ENCODE measurements at places on chromosomes 5 and 9. TPM values are rescaled to one million over a fixed set of nuclear protein-coding genes. Genes with fewer than 3 reads are reported as not detected.

SPOUT1 gene
- 38.1 TPM for total RNA-seq

DNA sequence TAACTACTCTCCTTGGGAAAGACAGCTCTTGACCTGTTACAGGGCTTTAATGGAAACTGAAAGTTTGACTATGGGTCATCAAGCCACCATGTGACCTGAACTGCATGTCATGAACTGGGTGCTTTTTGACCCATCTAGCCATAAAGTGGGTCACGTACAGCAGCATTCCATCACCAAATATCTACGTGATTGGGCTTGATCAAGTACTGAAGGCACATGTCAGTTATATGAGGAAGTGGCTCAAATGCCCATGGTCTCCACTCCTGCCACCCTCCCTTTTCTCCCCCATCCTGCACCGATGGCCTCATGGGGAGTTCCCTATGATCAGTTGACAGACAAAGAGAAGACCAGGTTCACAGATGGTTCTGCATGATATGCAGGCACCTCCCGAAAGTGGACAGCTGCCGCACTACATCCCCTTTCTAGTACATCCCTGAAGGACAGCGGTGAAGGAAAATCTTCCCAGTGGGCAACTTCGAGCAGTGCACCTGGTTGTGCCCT, 7.3 kb upstream of the FCN1 start:
- H3K27ac ChIP-seq, result no peak overlapping the region
- H3K4me1 ChIP-seq, result no peaks in the 10 kb centered on the region
- H3K36me3 ChIP-seq, result no peaks in the 10 kb centered on the region
- peaks cover 28% of the 10 kb centered on the region for H3K27me3 ChIP-seq
- no peak overlapping the region for H3K4me3 ChIP-seq
- DNase-seq, result no peak

GRCh38 chr9:16191691-16192402, 639.0 kb downstream of the CCDC171 start:
- no peaks in the 10 kb centered on the region for H3K27me3 ChIP-seq
- peaks cover 11% of the 10 kb centered on the region for H3K36me3 ChIP-seq
- H3K4me1 ChIP-seq, result peaks cover 28% of the 10 kb centered on the region
- peak; percentile 73 for DNase-seq
- H3K4me3 ChIP-seq, result no peak overlapping the region

CARD6 gene
- total RNA-seq, result 1.5 TPM

GRCh38 chr5:94893412-94894135, 275.1 kb downstream of the SLF1 start:
- H3K4me3 ChIP-seq, result no peak overlapping the region
- DNase-seq, result no peak
- H3K27ac ChIP-seq, result no peak overlapping the region
- H3K4me1 ChIP-seq, result peaks cover 3% of the 10 kb centered on the region

DNA sequence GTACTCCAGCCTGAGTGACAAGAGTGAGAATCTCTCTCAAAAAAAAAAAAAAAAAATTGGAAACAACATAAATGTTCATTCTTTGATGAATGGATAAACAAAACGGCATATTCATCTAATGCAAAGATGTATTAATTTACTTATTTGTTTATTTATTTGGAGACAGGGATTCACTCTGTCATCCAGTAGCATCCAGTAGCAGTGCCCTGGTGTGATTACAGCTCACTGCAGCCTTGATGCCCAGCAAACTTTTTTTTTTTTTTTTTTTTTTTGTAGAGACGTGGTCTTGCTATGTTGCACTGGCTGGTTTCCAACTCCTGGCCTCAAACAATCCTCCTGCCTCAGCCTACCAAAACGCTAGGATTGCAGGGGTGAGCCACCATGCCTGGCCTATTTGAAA, 24.4 kb downstream of the OR2V2 start:
- H3K36me3 ChIP-seq, result no peaks in the 10 kb centered on the region
- peaks cover 32% of the 10 kb centered on the region for H3K4me1 ChIP-seq
- no peak overlapping the region for H3K4me3 ChIP-seq
- DNase-seq, result no peak

DNA sequence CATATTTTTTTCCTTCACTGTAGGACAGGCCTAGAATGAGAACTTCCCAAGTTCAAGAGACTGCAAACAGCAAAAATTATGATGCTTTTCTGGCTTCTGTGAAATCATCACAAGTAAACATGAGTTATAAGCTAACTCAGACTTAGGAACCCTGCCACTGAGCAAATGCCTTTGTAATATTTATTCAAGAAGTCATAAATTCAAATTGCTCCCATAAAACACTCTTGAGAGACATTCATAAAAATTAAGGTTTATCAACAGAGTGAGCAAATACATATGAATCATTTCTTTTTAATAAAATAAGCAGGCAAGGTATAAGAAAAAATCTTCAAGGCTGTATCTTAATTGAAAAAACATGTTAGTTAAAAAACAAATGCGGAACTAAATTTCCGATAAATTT, 124.2 kb downstream of the GNA14 start:
- H3K27ac ChIP-seq, result peak overlapping the region; percentile 84
- H3K27me3 ChIP-seq, result no peaks in the 10 kb centered on the region
- DNase-seq, result no peak
- H3K4me1 ChIP-seq, result peaks cover 17% of the 10 kb centered on the region

- H3K27ac ChIP-seq, result no peak overlapping the region
- no peak for DNase-seq
- no peaks in the 10 kb centered on the region for H3K36me3 ChIP-seq
- no peak overlapping the region for H3K4me3 ChIP-seq
Observed at GRCh38 chr5:63128761-63129160, 550.1 kb downstream of the LRRC70 start.

FOXB2 gene
- not detected for total RNA-seq

DNA sequence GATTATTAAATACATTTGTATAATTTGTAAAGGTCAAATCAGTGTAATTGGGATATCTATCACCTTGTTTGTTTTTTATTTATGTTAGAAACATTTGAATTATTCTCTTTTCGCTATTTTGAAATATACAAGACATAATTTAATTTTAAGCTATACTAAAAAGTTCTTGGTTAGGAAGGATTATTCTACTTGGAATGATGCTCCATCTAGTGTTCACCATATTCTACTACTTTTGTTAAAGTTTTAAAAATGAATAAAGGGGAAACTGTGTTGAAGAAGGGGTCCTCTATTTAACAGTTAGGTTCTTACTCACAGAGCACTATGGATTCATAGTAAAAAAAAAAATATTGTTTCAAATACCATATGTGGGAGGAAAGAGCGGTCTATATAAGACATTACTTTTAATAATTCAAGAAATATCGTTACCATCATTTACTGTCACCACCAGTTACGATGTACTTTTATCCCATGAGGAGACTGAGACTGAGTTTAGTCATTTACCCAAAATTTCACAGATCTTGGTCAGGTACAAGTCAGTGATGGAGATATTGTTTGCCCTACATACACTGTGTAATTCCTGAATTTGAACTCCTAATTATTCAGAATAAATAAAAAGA, 6.3 kb upstream of the STOM start:
- no peak for DNase-seq
- no peak overlapping the region for H3K4me3 ChIP-seq
- H3K36me3 ChIP-seq, result peaks cover 3% of the 10 kb centered on the region
- H3K4me1 ChIP-seq, result peaks cover 27% of the 10 kb centered on the region
- no peak overlapping the region for H3K27ac ChIP-seq
- H3K27me3 ChIP-seq, result no peaks in the 10 kb centered on the region

DNA sequence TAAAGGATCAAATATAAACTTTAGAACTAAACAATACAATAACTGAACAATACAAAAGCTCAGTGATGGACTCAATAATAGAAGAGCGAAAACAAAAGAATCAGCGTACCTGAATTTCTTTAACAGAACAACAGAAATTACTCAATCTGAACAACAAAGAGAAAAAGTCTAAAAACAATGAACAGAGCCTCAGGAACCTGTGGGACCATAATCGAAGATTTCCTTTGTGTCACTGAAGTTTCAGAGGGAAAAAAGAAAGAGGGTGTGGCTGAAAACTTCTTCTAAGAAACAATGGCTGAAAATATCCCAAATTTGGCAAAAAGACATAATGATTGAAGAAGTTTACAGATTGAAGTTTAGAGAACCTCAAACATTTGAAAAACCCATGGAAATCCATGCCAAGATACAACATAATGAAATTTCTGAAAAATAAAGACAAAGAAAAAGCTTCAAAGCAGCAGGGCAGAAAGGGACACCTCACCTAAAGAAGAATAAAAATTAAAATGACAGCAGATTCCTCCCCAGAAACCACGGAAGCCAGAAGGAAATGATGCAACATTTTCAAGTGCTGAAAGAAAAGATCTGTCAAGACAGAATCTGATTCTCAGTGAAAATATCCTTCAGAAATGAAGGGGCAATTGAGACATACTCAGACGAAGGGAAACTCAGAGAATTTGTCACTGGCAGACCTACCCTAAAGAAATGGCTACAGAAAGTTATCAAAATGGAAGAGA, 288.8 kb downstream of the ARL15 start:
- no peak overlapping the region for H3K4me3 ChIP-seq
- peaks cover 3% of the 10 kb centered on the region for H3K36me3 ChIP-seq
- H3K4me1 ChIP-seq, result peaks cover 6% of the 10 kb centered on the region
- no peaks in the 10 kb centered on the region for H3K27me3 ChIP-seq

GRCh38 chr5:140355546-140355945, 4.4 kb upstream of the SLC4A9 start:
- H3K27ac ChIP-seq, result no peak overlapping the region
- no peak overlapping the region for H3K4me3 ChIP-seq
- H3K36me3 ChIP-seq, result no peaks in the 10 kb centered on the region
- H3K4me1 ChIP-seq, result peaks cover 26% of the 10 kb centered on the region
- no peak for DNase-seq

GRCh38 chr5:28557114-28557513, 1518.7 kb upstream of the CDH9 start:
- peaks cover 2% of the 10 kb centered on the region for H3K36me3 ChIP-seq
- DNase-seq, result no peak
- H3K27me3 ChIP-seq, result no peaks in the 10 kb centered on the region
- no peak overlapping the region for H3K27ac ChIP-seq

GRCh38 chr9:69400470-69400869, 75.5 kb downstream of the ENTREP1 start:
- no peak for DNase-seq
- no peak overlapping the region for H3K4me3 ChIP-seq
- no peak overlapping the region for H3K27ac ChIP-seq
- H3K4me1 ChIP-seq, result no peaks in the 10 kb centered on the region

SERINC5 gene
- total RNA-seq, result 87.6 TPM

- no peak overlapping the region for H3K4me3 ChIP-seq
- H3K27me3 ChIP-seq, result peaks cover 7% of the 10 kb centered on the region
- no peak overlapping the region for H3K27ac ChIP-seq
- no peak for DNase-seq
- H3K4me1 ChIP-seq, result no peaks in the 10 kb centered on the region
Observed at GRCh38 chr5:99320436-99320835, 391.6 kb upstream of the CHD1 start.

GRCh38 chr9:127955294-127956015, 17.8 kb upstream of the DPM2 start:
- H3K4me1 ChIP-seq, result peaks cover 20% of the 10 kb centered on the region
- no peak for DNase-seq
- H3K27me3 ChIP-seq, result no peaks in the 10 kb centered on the region
- peak overlapping the region; percentile 75 for H3K27ac ChIP-seq
- no peak overlapping the region for H3K4me3 ChIP-seq

DNA sequence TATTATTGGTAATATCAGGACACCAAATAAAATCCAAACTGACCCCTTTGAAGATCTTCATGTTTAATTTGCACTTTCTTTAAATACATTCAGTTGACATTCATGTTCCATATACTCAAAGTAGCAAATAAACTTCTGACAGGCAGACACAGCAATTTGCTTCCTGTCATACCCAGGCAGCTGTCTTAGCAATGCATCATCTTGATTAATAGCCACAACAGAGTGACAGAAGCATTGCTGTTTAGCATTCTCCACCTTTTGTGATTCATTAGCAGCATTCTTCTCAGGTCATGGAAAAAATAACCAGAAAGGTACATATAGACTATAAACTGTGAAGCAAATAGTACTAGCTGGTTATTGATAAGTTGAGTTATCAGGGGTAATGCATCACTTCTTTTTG, 366.8 kb downstream of the CYLC2 start:
- H3K36me3 ChIP-seq, result no peaks in the 10 kb centered on the region
- no peak for DNase-seq
- peaks cover 4% of the 10 kb centered on the region for H3K4me1 ChIP-seq
- no peak overlapping the region for H3K4me3 ChIP-seq
- no peaks in the 10 kb centered on the region for H3K27me3 ChIP-seq
- no peak overlapping the region for H3K27ac ChIP-seq

SPOCK1 gene
- 6.4 TPM for total RNA-seq

DNA sequence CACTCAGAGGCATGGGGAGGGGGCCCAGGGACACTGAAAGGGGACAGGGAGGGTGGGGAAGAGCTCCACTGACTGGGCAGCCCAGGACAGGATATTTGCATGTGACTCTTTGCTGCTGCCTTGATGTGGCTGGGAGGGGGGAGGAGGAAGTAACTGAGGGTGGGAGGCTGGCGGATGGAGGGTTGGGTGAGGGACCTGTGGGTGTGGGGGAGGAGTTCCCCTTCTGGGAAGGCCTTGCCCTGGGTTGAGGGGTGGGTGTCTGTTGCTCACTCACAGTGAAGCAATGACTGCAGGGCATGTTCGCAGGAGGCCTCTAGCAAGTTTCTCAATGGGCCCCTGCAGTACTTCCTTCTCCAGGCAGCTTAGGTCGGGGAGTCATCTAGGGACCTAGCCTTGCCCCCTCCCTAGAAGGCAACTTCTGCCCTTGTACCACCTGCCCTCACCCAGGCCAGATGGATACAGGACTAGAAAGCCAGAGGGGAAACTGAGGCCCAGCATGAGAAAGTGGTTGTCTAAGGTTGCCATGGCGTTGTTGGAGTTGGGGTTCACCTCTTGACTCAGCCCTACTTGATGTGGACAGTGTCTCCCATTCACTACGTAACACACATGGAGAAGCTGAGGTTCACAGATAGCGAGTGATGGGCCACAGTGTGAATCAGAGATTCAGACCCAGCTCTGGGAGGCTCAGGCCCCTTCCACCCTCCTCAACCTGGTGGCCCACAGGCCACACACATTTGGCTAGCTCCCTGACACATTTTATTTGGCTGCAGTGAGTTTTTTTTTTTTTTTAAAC, 3.0 kb downstream of the GRK6 start:
- H3K4me3 ChIP-seq, result peak overlapping the region; percentile 24
- peaks cover 23% of the 10 kb centered on the region for H3K4me1 ChIP-seq
- H3K36me3 ChIP-seq, result peaks cover 2% of the 10 kb centered on the region
- peak overlapping the region; percentile 50 for H3K27ac ChIP-seq

SPINK4 gene
- total RNA-seq, result not detected

GRCh38 chr9:68551191-68551590, 10.5 kb upstream of the TMEM252 start:
- peaks cover 5% of the 10 kb centered on the region for H3K4me1 ChIP-seq
- H3K4me3 ChIP-seq, result no peak overlapping the region
- peaks cover 34% of the 10 kb centered on the region for H3K27me3 ChIP-seq
- H3K27ac ChIP-seq, result no peak overlapping the region

GRCh38 chr5:139392678-139393496, 2.0 kb downstream of the PROB1 start:
- no peak overlapping the region for H3K27ac ChIP-seq
- H3K4me3 ChIP-seq, result peak overlapping the region; percentile 68
- H3K4me1 ChIP-seq, result peaks cover 13% of the 10 kb centered on the region
- no peak for DNase-seq
- H3K27me3 ChIP-seq, result peaks cover 61% of the 10 kb centered on the region

NUTM2F gene
- total RNA-seq, result 0.31 TPM

GRCh38 chr9:128587453-128587852, 35.1 kb downstream of the SPTAN1 start:
- peaks cover 61% of the 10 kb centered on the region for H3K36me3 ChIP-seq
- no peaks in the 10 kb centered on the region for H3K27me3 ChIP-seq
- no peak overlapping the region for H3K4me3 ChIP-seq
- no peak for DNase-seq
- H3K4me1 ChIP-seq, result no peaks in the 10 kb centered on the region
